A549 (cell line): ENCODE measurements at places on chromosomes 7 and 10. TPM values are rescaled to one million over a fixed set of nuclear protein-coding genes. Genes with fewer than 3 reads are reported as not detected.
A peak's percentile ranks its signal among the peaks of the same experiment; 100 is the strongest.

IGFBP3 gene
- polyA plus RNA-seq, result 153 to 187 TPM (median 159 TPM) in 3 replicates

AGMO gene
- polyA plus RNA-seq, result 1.9 to 3.2 TPM (median 2.6 TPM) in 3 replicates

COL1A2 gene
- not detected in 3 replicates for polyA plus RNA-seq

PON2 gene
- 325 to 395 TPM (median 381 TPM) in 3 replicates for polyA plus RNA-seq

DPP6 gene
- not detected in 3 replicates for polyA plus RNA-seq

DNA sequence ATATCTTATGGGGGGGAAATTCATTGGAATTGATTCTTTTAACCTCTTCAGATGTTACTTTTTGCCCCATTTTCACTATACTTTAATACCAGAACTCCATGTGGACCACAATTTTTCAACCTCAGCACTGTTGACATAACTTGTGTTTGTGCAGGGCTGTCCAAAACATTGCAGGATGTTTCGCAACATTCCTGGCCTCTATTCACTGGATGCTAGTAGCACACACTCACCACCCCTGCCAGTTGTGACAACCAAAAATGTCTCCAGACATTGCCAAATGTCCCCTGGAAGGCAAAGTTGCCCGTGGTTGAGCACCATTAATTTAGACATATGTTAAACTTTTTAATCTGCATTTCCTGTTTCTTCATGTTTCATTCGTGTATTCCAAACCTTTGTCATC, 234.7 kb downstream of the GFRA1 start:
- no peak for DNase-seq

GRCh38 chr7:134454277-134454676, 4.6 kb downstream of the AKR1B1 start:
- no peak for DNase-seq

GRCh38 chr10:100019787-100020141, 10.0 kb upstream of the DNMBP start:
- DNase-seq, result peak; percentile 86

- no peak for DNase-seq
Observed at GRCh38 chr10:82266438-82266837, 391.4 kb downstream of the NRG3 start.

GRCh38 chr10:49295297-49295696, 3.7 kb upstream of the C10orf71 start:
- no peak for DNase-seq
